ENCODE measurements at places on chromosomes 16 and 17.

DNA sequence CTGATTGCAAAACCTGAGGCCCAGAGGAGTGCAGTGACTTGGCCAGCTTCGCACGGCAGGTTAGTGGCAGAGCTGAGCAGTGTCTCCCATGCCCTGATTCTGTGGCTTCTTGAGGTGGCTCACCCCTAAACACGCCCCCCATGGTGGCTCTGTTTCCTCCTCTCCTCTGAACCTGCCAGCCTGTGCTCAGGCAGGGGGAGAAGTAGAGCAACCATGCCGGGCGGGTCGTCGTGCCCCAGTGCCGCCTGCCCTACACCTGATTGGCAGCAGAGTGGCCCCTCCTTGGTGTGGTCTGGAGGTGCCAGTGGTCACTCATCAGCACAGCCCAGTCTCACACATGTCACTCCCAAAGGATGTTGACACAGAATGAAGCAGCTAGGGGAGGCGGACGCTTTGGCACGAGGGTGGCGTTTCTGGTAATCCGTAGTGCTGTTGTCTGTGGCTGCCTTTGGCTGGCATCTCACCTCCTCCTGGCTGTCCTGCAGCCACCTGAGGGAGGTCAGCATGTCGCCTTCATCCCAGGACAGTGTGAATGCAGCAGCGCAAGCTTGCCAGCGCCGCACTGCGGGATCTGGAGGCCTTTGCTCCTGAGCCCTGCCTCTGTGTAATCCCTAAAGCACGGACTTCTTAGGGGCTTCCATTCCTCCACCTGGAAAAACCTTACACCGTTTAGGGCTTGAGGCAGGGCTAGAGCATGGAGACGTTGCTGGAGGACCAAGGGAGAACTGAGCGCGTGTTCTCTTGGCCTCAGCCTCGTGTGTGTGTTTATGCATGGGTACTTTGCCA lies 294.7 kb downstream of the SEC14L1 start:
- peak; percentile 70 for DNase-seq

DNA sequence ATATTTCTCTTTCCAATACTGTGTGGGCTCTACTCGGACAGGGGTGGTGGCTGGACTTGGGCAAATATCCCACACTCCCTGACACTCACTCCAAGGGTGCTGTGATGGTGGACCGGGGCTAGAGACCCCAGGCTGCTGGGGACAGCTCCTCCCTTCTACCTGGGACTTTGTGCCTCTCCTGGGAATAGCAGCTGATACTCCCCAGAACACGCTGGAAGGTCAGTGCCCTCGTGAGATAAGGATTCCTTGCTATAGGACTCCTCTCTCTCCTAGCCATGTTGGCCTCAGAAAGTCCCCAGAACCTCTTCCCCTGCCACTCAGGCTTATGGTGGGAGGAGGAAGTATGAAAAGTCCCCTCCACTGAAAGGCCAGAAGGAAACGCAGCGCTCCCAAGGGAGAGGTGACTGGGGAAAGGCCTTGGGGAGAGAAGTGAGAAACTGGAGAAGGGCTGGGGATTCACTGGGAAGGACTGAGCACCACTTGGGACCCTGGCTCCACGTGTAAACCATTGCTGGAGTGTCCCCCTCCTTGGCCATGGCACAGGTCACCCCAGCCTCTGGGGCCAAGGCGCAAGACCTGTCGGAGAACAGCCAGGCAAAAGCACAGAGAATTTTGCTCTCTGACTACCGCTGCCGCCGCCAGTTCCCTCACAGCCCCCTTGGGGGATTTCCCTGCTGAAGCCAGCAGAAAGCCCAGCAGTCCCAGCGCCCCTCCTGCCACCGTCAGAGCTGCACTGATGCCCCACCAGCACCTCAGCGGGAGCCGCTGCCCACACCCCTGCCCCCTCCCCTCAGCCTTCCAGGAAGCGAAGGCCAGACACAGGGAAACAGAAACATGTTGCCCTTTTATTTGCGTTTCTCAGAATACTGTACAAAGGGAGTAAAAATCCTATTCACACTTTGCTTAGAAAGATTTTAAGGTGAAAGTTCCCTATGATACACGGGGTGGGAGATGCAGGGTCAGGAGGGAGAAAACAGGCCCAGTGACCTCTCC lies 2.1 kb upstream of the GSDMB start:
- DNase-seq, result no peak

GRCh38 chr16:89200850-89201411 lies 594 bp upstream of the SLC22A31 start:
- no peak for DNase-seq

GRCh38 chr17:65561452-65562205 lies at the start of gene AXIN2:
AXIN2 (minus strand) TSS chr17:65561648; CDS start chr17:65558620, 3,028 bp downstream.
- peak; percentile 81 for DNase-seq

- DNase-seq, result no peak
Measured at GRCh38 chr17:63124536-63124935, 158.5 kb downstream of the TANC2 start.

GRCh38 chr16:87851141-87851587 lies 18.1 kb downstream of the SLC7A5 start:
- DNase-seq, result no peak

DNA sequence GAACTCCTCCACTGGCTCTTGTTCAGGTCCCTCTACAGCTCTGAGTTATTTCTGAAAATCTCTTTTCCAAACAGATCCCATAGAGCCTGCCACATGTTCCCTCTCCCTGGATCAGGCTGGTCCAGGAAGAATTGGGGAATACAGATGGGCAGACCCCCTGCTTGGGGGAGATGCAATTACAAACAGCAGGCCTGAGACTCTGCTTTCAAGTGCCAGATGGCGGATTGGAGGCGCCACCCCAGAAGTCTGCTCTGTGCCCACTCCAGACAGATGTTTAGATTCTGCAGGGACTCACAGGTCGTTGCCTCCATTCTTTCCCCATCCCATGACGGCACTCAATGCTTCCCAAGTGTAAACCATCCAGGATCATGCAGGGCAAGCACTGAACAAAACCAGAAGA lies 316.6 kb downstream of the SLC39A11 start:
- DNase-seq, result no peak

DNA sequence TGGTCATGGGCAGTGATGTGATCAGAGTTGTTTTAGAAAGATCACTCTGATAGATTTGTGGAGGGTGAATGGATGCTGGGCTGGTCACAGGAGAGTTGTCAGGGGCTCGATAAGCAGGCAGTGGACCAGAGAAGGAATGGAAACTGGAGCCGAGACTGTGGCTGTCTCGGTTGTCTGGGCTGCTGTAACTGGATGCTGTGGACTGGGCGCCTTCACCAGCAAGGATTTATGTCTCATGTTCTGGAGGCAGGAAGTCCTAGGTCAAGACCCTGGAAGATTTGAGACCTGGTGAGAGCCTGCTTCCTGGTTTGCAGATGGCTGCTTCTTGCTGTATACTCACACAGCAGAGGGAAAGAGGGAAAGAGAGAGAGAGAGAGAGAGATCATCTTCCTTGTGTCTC lies 203.6 kb downstream of the HS3ST4 start:
- no peak for DNase-seq

DNA sequence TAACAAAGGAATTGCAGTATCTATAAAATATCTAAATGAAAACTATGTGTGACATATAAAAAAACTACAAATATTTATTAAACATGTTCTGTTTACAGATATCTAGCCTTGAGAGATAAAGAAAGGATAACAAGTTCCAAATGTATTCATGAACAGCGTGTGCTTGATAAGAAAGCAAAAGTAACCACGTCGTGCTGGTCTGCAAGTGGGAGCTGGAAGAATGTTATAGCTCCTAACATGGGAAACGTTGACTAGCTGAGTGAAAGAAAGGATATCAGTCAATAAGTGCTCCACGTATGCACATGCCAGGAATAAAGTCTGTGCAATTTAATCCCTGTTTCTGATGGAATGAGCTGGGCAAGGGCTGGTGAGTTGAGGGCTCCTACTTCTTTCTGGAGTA lies 71.2 kb upstream of the CDYL2 start:
- no peak for DNase-seq

DNA sequence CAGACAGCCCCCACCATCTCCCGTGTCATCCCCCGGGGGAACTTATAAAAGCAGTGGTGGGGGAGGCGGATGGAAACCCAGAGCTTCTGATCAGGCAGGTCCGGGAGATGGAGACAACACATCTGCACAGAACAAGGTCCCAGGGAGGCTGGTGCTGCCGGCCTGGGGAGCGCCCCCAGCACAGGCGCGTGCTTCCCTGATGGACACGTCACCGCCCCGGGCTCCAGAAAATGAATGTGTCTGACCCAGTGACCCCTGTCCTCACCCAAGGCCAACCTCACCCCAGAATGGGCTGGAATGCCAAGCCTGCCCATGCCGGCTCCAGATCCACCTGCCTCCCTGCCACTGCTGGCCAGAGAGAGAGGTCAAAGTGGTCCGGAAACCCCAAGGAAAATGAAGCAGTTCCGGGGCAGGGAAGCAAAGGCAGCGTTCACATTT lies 12.5 kb downstream of the SLC7A5 start:
- DNase-seq, result no peak

DNA sequence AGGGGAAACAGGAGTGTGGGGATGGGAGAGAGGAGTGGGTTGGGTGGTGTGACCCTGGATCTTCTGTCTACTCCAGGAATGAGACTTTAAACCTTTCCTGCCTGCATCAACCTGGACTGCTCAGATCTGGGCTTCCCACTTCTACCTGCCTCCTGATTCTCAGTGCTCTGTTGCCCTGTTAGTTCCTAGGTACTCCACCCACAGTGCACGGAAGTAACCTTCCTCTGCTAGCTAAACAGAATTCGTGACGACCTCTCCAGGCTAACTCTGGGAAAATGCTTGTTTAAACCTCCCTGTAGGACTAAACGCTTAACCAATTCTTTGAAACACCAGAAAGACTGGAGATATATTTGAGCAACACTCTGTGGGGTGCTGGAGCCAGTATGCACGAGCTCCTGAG lies 83.4 kb upstream of the CLEC3A start:
- no peak for DNase-seq

DNA sequence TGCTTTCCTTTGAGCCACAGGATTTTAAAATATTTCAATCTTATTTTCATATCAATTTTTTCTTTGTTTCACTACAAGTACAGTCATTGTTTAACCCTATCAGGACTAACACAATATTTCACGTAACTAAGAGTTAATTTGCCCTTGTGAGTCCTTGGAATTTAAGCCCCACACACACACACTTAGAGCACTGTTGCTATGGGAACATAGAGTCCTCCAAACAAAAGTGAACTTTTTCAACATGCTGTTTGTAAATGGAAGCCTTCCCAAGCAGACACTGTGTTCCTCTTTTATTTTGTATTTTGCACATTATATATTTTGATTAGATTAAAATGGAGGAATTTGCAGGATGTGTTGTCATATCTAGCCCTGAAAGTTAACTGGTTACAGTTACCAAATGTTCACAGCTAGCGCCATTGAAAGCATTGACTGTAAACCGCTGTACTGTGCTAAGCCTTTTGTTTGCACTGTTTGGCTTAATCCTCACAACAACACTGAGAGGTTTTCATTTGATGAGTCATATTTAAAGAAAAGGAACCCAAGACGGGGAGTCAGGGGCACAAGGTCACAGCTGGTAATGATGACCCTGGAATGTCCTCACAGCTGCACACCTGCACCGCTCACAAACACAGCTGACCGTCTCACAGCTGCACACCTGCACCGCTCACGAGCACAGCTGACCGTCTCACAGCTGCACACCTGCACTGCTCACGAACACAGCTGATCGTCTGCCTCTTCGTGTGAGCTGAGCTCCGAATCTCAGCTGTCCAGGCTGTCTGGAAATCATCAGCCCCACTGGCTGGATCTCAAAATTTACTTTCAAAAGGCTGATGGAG lies 6.3 kb downstream of the HSBP1 start:
- no peak for DNase-seq

- DNase-seq, result no peak
Measured at GRCh38 chr16:2511128-2511800, 2.5 kb upstream of the ATP6V0C start.

DNA sequence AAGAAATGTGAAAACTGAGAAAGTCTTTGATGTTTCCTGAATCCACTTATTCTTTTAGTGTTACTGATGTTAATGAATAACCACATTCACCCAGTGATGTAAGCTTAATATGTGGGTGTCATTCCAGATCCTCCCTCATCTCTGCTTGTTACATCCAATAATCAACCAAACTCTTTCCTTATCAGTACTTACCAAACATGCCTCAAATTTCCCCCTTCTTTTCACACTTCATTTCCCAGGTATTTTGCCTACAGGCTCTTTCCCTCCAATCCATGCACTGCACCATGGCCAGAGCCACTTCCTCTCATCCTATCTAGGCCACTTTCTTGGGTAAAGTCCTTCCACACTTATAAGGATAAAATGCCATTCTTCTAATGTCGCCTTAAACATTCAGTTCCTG lies 451.5 kb downstream of the NPIPA7 start:
- no peak for DNase-seq

DNA sequence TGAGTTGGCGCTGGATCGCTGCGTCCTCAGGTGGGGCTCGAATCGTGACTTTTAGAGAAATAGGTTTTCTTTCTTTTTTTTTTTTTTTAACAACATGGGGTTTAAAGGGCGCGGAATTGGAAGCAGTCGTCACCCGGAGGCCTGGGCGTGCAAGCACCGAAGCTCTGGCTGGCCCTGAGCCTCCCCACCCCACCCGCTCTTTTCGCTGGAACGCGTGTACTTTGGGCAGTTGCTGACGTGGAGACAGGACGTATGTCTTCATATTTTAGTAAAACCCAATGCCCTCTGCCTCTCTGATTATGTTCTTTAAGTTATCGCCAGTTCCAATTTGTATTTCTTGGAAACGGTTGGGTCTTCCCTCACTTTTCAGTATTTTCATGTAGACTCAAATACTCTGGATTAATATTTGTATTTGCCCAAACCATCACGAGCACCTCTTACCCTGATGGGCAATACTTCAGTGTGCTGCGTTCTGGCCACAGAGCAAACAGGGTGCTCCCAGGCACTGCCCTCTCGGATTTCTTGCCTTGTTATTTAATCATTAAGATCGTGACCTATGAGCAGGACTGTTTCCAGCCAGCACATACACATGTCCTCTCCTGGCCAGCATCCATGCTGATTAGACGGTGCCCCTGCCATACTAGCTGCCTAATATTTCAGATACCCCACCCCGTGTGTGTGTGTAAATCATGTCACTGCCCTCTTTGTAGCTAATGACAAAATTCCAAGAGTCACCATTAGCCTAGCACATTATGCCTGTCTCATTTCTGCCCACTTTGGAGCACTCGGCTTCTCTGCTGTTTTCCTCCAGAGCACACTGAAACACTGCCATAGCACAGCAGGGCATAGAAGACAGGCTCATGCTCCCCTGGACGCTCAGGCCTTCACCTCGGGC lies 805 bp upstream of the C16orf95 start:
- DNase-seq, result peak; percentile 22

GRCh38 chr16:47310792-47311211 lies 150.1 kb downstream of the ITFG1 start:
- DNase-seq, result no peak

DNA sequence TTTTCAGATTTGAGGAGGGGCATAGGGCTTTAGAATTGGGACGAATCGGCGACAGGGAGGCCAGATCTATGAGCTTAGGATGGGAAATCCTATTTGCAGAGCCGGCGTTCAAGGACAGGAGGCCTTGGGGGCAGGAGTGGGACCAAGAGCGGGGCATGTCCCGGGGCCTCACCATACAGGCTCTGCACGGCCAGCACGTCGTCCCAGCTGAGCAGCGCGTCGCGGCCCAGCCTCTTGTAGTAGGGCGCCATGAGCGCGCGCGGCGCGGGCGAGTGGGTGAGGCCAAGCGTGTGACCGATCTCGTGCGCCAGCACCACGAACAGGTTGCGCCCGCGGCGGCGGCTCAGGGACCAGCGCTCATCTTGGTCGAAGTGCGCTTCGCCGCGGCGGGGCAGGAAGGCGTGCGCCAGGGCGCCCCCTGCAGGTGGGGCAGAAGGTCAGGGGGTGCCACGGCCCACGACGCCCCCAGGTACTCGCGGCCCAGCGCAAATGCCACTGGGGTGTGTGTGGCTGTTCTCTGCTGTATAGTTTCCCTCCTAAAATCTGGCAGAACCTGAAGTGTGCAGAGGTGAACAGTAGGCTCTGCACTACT lies 9.3 kb downstream of the C17orf50 start:
- DNase-seq, result no peak

Data from activated gamma-delta T cell treated with Interleukin-2 at 50 U/mL for 16 hours (primary cell).